ENCODE measurements at places on chromosomes 16 and 17.

DNA sequence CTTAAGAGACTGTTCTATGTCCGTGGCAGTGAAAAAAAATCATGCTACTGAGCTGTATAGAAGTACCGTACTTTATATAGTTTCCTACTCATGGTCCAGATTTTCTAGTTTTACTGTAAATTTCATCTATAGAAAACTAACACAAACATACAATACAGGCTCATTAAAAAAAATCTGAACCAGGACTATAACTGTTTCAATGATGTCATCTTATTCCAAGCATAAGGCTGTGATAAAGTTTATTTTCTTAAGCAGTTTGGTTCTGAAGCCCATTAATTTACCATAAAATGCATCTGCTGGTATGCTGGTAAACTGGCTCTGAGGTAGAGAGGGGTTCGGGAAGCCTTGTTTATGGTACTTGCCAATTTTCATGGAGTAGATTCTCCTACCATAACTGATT lies 16.7 kb upstream of the NETO2 start:
- DNase-seq: no peak

GRCh38 chr16:77450790-77451487 lies 16.1 kb upstream of the ADAMTS18 start:
- no peak for DNase-seq

GRCh38 chr17:57154921-57155320 lies 69.9 kb downstream of the AKAP1 start:
- DNase-seq: no peak

GRCh38 chr16:57966986-57967385 lies 3.9 kb downstream of the CNGB1 start:
- DNase-seq: no peak

DNA sequence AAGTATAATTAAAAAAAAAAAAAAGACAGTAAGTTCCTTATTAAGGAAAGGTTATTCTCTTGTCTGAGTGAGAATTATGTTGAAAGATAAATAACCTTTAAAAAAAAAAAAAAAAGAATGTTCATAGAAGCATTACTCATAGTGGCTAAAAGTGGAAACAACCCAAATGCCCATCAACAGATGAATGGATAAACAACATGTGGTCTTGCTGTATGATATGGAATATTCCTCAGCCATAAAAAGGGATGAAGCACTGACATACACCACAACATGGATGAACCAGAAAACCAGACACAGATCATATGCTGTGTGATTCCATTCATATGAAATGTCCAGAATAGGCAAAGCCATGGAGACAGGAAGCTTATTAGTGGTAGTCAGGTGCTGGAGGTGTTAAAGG lies 9.2 kb upstream of the CCNF start:
- DNase-seq: no peak

GRCh38 chr17:48755356-48755755 lies 26.8 kb upstream of the HOXB13 start:
- no peak for DNase-seq

DNA sequence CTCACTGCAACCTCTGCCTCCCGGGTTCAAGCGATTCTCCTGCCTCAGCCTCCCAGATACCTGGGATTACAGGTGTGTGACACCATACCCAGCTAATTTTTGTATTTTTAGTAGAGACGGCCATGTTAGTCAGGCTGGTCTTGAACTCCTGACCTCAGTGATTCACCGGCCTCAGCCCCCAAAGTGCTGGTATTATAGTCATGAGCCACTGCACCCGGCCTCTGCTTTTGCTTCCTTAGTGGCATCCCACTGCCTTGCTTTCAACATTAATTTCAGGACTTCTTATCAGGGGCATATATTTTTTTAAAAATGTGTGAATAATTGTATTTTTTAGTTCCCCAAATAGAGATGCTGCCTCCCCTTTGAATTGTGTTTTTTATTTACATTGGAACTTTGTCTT lies 98.8 kb downstream of the SYCE1L start:
- DNase-seq: no peak

All from liver (tissue), 10 donors.